ENCODE measurements at places on chromosomes 1 and 21.

DNA sequence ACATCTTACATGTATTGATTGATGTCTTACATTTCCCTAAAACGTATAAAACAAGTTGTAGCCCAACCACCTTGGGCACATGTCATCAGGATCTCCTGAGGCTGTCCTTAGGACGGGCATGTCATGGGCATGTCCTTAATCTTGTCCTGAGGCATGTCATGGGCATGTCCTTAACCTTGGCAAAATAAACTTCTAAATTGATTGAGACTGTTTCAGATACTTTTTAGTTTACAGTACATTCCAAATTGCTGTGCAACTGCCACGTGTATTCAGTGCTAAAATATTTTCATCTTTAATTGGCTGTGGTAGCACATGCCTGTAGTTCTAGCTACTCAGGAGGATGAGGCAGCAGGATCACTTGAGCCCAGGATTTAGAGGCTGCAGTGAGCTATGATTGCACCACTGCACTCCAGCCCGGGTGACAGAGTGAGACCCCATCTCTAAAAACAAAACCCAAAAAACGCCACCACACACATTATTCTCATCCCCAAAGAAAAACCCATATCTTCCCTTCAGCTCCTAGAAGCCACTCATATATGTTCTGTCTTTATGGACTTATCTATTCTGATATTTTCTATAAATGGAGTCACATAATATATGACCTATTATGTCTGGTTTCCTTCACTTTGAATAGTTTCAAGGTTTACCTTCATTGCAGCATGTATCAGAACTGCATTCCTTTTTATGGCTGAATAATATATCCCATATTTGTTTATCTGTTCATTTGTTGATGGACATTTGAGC, 96.0 kb upstream of the BTG3 start:
- no peak for DNase-seq

- DNase-seq: no peak
Measured at GRCh38 chr1:26171084-26172072, at the start of gene ZNF593OS. ZNF593OS (minus strand) TSS chr1:26171832; CDS start chr1:26171661, 171 bp downstream.

DNA sequence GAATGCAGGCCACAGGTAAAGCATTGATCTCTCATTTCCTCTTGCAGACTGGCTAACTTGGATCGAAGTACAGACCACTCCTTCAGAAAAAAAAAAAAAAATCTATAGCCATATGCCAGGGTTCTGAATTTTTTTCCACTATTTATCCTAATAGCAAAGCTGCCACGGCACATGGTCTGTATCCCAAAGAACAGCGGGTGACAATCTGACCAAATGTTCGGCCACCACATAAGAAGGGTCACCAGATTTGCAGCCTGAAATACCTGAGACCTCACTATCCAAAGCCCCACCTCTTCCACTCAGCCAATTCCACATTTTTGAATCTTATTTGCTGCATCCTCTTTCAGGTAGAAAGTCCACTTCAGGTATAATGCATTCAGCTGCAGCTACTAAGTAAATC, 55.6 kb upstream of the RGS7 start:
- no peak for DNase-seq

- DNase-seq: no peak
Measured at GRCh38 chr21:43306391-43306790, 120.5 kb downstream of the SIK1 start.

DNA sequence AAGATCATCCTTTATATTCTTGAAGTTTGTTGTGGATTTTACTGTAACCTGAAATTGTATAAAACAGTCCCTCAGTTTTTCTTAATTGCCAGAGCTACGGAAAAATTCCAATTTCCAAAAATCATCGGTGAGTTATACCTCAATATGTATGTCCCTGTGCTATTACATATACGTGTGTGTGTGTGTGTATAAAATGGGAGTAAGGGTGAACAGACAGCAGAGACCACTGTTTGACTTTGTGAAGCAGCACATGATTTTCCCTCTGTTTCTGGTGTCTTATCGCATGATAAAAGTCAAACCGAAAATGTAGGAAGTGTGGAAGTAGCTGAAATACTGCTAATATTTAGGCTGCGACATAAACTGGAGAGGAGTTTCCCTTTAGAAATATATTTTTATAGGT, 1.2 kb downstream of the OR2T1 start:
- DNase-seq: no peak

- no peak for DNase-seq
Measured at GRCh38 chr1:183633676-183634343, 1.8 kb downstream of the ARPC5 start.

- DNase-seq: no peak
Measured at GRCh38 chr1:167713330-167714081, 8.3 kb upstream of the MPZL1 start.

GRCh38 chr1:59094001-59094400, 202.9 kb upstream of the FGGY start:
- DNase-seq: no peak

GRCh38 chr1:39940253-39940652, 14.7 kb upstream of the MFSD2A start:
- DNase-seq: no peak

- DNase-seq: no peak
Measured at GRCh38 chr1:24586970-24587820, 31.3 kb downstream of the NCMAP start.

DNA sequence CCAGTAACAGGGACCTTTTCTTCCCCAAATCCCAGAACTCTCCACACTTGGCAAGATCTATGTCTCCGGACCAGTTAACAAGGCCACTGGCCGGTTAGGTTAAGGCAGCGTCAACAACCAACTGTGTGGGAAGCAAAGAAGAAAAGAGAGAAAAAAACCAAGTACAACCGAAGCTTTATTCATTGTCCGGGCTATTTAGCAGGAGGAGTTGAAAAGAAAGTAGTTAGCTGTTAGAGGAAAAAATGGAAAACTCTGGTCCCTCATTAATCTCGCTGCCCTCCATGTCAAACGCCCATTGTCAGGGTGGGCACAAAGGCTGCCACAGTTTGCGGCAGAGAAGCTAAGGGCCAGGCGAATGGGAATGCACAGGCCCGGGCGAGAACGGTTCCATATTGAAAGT, 49.3 kb upstream of the GRIK3 start:
- peak; percentile 17 for DNase-seq

Data from substantia nigra (tissue), 51 donors.